H1 (cell line): ENCODE measurements at places on chromosomes 12 and 14. TPM values are rescaled to one million over a fixed set of nuclear protein-coding genes. Genes with fewer than 3 reads are reported as not detected.

- no peak for DNase-seq
Observed at GRCh38 chr12:6224550-6224949, 24.4 kb downstream of the CD9 start.

RCOR1 gene
- 23.1 and 26.3 TPM in 2 replicates for total RNA-seq

GRCh38 chr12:24079083-24079482, 129.6 kb upstream of the SOX5 start:
- no peak for DNase-seq

- DNase-seq, result no peak
Observed at GRCh38 chr14:74853581-74853980, 22.4 kb downstream of the PROX2 start.

DNA sequence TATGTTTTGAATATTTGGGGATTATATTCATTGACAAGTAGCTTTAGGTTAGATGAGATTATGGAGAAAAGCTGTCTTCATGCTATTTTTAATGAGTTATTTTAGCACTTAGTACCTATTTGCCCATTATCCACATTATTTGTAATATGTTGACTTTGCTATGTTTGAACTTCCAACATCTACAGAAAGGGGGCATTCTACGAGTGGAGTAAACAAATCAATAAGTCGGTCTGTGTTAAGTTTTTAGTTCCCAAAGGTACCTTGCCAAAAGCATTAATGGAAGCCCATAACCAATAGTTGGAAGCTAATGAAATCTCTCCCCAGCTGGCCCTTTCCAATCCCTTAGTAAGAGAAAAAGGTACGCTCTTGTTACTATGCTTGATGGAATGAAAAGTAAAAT, 250.0 kb upstream of the E2F7 start:
- DNase-seq, result no peak

GRCh38 chr12:47947341-47947740, 16.1 kb upstream of the TMEM106C start:
- DNase-seq, result no peak
